ENCODE measurements at places on chromosomes 16 and 17.

- DNase-seq = no peak
Measured at GRCh38 chr17:76562734-76563148, 22.9 kb downstream of the PRCD start.

GRCh38 chr17:39965017-39965699 is 2.4 kb downstream of the GSDMA start:
- no peak for DNase-seq

DNA sequence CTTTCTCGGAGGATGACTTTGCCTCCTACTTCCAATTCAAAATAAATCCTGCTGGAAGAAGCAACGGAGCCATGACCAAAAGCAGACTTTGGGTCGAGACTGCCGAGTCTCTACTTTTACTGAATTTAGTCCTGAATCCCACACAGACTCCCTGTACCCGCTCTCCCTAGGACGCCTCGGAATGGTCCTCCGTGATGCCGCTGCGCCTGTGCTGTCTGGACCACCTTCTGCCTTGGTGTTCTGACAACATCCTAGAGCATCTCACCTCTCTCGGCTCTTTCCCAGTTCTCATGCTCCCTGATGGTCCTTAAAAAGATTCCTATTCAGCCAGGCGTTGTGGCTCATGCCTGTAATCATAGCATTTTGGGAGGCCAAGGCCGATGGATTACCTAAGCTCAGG is 181.1 kb upstream of the HSBP1 start:
- DNase-seq = no peak

- DNase-seq = no peak
Measured at GRCh38 chr17:49776551-49777300, 11.8 kb upstream of the KAT7 start.

Measured in activated naive CD8-positive, alpha-beta T cell treated with anti-CD3 and anti-CD28 coated beads, Interleukin-2, amount 50 U/mL, for 16 hours (primary cell).